LNCaP clone FGC (cell line): ENCODE measurements at places on chromosomes 16 and 17.

DNA sequence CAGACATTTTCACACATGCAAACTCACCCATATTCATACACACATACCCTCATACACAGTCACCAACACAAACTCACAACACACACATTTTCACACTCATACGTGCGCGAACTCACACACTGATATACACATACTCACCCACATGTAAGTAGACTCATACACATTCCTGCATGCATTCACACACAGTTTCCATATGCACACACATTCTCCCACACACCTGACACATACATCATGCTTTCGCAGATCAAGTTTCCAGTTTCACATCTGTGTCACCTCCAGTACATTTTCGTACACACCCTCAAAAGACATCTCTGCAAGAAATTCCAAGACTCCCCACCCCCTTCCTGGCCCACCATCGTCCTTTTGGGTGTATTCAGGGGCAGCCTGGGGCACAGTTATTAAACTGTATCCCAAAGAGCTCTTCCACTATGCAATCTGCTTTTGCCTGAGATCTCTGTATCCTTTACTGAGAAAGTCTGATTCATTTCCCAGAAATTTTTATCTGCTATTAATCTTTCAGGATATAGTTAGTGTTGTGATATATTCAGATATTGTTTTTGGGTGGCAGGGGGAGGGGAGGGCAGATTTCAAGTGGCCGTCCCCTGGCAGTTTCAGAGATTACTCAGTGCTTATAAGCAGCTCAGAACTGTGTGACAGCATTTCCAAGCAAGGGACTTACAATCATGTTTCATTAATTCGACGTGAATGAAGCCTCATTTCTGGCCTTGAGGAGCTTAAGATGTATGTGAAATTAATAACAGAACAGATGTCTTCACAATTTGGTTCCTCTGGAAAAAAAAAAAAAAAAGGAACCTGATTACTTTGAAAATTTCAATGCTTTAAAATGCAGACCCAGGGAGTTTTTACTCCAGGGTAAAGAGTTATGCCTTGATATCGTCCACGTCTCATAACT, 35.3 kb upstream of the MMP2 start:
- no peak for DNase-seq

DNA sequence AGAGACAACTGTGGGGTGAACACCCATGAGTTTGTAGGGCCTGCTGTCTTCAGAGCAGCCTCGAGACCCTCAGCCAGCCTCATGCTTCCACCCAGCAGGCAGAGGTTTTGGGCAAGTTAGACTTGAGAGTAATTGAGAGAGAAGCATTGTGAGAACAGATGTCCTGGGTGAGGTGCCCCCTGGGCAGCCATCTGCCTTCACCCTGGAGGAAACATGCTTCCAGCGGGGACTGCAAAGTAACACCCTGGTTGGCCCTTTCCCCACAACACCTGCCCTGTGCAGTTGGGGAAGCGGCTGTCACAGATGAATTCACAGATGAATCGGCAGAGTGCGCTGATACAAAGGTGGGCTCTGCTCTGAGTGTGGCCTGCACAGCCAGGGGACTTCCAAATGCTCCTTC, 23.4 kb downstream of the ATPAF2 start:
- no peak for DNase-seq

DNA sequence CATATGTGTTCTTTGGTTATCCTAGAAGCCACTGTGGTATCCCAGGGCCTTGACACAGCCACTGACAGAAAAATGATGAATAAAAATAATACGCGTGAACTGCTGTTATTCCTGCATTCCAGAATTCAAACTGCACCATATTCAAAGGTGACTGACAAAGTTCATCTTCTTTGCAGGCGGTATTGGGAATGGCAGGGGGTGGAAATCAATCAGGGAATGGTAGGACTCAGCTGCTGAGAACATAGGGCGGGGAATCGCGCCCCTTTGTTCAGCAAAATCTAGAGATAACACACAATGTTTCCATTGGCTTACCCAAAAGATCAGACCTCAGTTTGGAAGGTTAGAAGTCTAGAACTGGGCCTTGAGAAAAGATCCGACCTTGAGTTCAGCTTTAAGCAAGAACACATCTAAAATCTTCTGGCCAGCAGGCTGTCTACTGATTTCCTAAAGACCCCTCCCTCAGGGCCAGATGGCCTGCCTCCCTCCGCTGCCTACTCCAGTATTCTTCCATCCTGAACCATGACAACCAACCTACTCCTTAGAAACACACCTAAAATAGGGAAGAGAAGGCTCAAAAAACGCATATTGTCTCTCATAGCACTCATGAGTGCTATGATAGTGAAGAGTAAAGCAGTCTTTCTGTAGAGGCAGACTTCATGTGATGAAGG, 34.1 kb downstream of the CDK5R1 start:
- no peak for DNase-seq

GRCh38 chr17:61401389-61402072, 1.9 kb downstream of the TBX2 start:
- DNase-seq, result no peak

GRCh38 chr17:332023-332422, 20.6 kb downstream of the RPH3AL start:
- DNase-seq, result no peak

DNA sequence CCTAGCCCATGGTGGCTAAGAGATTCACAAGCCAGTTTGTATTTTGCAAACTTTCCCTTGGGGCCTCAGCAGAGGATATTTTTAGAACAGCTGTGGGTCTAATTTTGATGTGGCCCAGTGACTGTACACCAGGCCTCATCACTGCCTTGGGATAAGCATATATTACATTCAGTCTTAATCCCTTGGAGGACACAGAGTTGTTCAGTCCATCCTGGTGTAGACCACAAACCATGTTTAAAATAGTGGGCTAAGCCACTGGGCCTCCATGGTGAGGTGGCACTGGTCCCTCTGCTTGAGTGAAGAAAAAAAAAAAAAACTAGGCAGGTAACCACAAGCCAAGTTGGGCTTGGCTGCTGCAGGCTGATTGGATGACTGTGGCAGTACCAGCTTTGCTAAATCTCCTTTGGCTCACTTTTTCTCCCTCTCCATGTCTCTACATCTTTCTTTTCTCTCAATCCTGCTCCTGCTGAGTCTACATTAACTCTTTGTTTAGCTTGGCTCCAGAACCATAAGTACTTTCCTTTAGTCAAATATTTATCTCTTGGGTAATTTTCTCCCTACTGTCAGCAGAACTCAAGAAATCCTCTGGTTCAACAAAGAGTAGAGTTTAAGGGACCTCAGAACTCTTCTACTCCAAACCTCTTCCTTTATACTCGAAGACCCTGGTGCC, 120.0 kb upstream of the TBX2 start:
- peak; percentile 52 for DNase-seq
